ENCODE measurements at places on chromosomes 13 and 19.

- DNase-seq: no peak
Observed at GRCh38 chr19:2949939-2950285, 5.1 kb upstream of the ZNF77 start.

GRCh38 chr13:92221916-92222315 lies 823.5 kb downstream of the GPC5 start:
- no peak for DNase-seq

- no peak for DNase-seq
Observed at GRCh38 chr13:36421447-36421846, 10.8 kb upstream of the CCNA1 start.

- no peak for DNase-seq
Observed at GRCh38 chr13:99299920-99300341, 7.3 kb downstream of the GPR183 start.

DNA sequence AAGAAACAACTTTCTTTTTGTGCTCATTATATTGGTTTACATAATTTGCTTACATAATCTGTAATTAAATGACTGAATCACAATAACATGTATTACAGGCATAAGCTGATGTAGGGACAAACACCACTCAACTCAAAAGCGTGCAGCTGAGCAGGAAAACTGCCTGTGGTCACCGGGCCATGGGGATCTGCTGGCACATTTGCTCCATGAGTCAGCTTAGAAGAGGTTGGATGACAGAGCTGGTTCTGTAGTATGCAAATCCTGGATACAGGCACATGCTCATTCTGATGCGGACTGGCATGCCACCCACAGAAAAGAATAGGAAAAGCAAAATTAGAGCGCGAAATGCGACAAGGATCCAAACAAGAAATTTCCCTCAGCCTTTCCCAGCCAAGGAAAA lies 128.6 kb downstream of the USP12 start:
- peak; percentile 33 for DNase-seq

DNA sequence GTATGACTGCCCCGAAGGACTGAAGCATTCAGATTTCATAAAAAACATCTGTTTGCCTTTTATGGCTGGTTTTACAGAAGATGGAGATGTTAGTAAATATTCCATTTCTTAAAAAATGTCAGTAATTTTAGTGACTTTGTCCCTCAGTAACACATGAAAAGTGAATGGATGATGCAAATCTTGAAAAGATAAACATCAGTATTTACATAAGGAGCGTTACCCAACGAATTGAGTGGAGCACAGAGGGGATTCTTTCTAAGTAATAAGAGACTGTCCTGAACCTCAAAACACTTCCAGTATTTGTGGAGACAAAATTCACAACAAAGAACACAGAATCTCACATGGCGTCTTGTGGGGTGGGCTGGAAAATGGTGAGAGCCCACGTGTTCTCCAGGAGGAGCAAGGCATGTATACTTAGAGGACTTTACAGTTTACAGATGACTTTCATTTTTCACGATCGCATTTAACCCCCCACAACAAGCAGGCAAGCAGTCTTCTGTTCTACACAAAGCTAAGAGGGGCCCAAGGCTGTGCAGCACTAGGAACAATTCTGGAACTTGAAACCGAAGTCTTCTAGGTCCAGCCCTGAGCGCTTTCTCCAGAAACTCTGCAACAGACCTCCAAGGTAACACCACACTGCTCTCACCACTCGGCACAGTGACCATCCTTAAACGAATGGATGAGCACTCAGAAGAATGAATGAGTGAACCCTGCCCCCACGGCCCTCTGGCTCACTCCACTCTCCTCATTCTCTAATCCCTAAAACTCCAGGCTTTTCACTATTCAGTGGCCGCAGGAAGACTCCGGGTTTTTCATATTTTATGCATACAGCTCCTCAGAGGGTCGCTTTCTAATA lies 709.8 kb downstream of the UQCRFS1 start:
- DNase-seq: no peak

- DNase-seq: no peak
Observed at GRCh38 chr19:15235781-15236180, 3.5 kb upstream of the EPHX3 start.

DNA sequence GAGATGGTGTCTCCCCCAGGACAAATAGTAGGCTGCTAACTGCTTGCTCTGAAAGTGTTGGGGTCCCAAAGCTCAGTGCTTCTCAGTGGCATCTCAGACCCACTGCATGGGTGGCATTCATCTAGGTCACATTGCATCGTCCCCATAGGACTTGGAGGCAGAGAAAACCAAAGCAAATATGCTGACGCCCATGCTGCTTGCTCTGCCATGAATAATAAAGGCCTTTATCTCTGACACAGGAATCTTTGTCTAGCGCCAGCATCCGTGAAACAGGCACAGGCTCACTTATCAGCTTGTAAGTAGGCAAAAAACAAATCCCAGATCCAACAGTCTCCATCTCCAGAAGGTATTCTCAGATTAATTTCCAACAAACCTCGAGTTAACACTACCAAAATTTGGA lies 18.9 kb upstream of the IPO5 start:
- no peak for DNase-seq

DNA sequence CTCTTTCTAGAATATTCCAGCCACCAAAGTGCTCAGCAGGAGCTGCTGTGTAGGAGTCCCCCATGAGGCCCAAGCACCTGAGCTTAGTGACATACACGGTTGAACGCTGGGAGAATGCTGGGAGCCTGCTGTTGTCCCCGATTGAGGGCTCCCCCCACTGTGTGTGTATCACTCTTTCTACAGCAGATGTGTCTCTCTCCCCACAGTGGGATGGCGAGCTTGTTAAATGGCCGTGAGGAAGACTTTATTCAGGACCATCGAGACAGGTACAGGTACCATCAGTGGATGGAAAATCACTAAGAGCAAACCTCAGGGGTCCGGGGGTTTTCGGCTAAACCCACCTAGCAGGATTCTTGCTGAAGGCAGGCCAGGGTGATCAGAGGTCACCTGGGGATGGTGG lies 22.7 kb downstream of the EPN1 start:
- no peak for DNase-seq

DNA sequence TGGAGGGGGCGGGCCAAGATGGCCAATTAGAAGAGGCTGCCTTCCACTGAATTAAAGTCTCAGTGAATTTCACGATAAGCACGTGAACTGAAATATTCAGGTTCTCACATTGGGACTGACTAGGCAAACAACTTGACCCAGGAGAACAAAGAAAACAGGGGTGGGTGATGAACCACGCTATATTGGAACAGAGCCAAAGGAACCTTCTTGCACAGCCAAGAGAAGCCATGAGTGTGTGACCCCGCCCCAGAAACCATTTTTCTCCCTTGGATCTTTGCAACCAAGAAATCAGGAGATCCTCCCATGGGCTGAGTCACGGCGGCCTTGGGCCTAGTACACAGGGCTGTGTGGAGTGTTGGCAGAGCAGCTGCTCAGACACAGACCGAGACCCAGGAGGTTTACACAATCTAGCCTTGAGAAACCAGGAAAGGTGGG lies 36.8 kb downstream of the ERICH4 start:
- no peak for DNase-seq

DNA sequence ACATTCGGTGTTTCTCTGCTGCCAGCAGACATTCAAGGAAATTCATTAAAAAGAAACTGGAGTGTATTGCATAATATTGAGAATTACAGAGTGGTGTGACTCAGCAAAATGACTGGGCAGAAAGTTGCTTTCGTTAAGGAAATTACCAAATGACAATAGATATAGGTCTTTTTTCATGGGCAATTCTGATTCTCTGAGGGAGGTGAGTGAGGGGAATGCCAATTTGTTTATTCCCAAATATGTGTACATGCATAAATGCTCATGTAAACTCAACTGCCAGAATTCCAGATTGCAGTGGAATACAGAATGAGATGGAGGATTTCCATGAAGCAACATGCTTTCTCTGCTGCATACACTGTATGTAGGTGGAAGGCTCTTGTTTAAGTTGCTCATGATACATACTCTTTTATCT lies 1730.1 kb downstream of the SLITRK5 start:
- DNase-seq: no peak

DNA sequence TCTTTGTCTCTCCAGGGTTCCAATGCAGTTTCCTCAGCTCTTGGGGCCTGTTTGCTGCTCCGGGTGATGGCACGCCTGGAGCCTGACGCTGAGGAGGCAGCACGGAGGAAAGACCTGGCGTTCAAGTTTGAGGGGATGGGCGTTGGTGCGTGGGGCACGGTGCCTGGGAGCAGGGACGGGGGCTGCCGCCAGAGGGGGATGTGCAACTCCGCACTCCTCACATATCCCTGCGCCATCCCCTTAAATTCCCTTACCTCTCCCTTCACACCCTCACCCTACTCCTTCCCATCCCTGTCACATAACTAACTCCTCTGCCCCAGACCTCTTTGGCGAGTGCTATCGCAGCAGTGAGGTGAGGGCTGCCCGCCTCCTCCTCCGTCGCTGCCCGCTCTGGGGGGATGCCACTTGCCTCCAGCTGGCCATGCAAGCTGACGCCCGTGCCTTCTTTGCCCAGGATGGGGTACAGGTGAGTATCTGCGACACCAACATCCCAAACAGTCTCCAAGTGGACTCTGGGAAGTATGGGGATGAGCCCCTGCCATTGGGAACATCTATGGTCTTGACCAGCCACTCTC lies 31.1 kb downstream of the TRPM4 start:
- no peak for DNase-seq

- DNase-seq: no peak
Observed at GRCh38 chr13:92510416-92510815, 716.2 kb upstream of the GPC6 start.

- no peak for DNase-seq
Observed at GRCh38 chr19:55540619-55541018, 3.7 kb upstream of the SBK2 start.

GRCh38 chr13:75360170-75360569 lies 121.8 kb downstream of the TBC1D4 start:
- DNase-seq: no peak

GRCh38 chr13:98065468-98065867 lies 77.4 kb upstream of the FARP1 start:
- no peak for DNase-seq
